ENCODE measurements at places on chromosomes 12 and 14.

DNA sequence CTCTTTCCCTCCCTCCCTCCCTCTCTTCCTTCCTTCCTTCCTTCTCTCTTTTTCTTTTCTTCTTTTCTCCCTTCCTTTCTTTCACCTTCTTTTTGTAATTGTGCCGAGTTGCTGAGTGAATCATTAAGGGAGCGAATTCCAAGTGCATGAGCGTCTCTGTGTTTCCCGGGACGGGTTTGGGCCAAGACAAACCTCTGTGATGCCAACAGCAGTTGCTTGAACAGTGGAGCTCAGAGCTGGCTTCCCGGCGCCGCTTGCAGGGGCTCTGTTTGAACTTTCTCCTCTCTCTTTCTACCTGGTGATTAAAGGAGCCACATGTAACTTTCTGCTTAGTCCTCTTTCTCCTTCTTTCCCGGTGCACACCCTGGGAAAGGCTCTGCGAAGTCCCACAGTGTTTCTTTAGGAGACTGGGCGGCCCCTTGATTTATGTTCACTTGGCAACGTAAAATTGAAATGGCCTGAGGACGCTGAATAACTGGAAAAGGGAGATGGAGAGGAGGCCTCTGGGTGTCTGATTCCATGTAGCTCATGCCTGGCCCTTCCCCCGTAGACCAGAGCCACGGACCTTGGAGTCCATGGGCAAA lies 33.7 kb upstream of the MAP1LC3B2 start:
- DNase-seq: no peak

GRCh38 chr12:49327368-49327767 lies 4.3 kb downstream of the TROAP start:
- DNase-seq: no peak

DNA sequence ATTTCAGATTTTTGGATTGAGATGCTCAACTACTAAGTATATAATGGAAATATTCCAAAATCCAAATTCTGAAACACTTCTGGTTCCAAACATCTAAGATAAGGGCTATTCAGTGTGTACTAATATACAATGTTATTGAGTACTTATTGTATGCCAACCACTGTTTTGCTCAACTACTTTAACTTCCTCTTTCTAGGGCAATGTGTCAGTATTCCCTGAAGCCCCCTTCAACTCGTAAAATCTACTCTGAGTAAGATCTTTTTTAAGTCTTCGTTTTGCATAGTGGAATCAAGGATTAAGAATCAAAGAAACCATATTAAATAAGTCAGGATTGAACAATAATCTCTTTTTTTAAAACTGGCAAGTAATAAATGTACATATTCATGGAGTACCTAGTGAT lies 45.5 kb downstream of the SPATA7 start:
- no peak for DNase-seq

GRCh38 chr14:61218767-61219166 lies 62.4 kb downstream of the TMEM30B start:
- DNase-seq: no peak

DNA sequence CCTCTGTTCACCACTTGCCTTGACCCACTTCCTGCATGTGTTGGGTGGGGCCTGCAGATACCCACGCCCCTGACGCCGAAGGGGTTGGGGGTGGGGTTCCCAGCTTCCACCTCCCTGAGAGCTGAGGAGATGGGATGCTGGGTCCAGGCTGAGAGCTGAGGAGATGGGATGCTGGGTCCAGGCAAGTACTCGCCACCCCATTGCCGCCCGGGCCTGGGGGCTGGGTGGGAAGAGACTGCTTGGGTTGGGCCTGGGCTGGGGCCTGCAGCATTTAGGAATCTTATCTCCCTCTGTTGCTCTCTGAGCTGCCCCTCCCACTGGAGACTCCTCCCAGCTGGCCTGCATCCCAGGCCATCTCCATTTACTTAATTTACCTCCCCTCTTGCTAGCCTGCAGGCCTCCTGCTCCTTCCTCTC lies 17.4 kb downstream of the TEAD4 start:
- no peak for DNase-seq

DNA sequence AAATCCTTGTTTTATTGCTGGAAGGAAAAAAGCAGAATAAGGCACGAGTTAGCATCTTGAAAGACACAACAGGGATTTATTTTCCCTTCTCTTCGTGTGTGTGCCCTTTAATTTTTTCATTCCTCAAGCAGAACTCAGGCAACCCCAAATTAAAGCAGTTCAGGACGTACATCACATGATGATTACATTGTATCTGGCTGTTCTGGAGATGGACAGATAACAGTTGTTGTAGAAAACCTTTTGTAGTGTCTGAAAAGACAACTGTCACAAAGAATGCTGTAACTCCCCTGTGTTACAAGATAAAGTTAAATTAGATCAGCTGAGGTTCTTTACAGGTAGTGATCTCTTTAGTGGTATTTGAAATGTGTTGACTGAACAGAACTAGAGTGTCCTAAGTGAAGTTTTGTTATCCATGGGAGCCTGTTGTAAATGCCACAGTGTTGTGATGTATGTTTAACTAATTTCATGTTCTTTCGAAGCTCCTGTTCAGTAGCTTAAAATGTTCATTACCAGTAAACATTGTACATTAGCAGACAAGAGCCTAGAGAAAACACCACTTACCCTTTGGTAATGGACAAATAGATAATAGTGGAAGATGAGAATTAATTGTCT lies 58.5 kb downstream of the TMTC2 start:
- no peak for DNase-seq
